ENCODE measurements at places on chromosomes 13 and 19. TPM values are rescaled to one million over a fixed set of nuclear protein-coding genes. Genes with fewer than 3 reads are reported as not detected.

DNA sequence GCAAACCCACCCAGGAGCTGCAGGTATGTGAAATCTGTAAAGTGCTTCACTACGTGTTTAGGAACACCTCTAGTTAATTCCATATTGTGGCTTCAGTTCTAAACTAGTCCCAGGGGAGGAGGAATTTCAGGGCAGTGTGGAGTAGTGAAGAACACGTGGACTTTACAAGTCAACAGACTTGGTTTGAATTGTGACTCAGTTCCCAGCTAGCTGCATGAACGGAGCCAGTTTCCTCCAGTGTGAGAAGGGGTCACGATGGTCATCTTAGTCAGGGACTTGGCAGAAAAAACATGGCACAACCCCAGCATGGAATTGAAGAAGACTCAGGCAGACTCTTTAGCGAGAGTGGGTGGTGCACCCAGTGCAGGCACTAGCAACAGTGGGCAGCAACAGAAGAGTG lies 175.7 kb upstream of the UBL3 start:
- no peak overlapping the region for H3K27ac ChIP-seq
- DNase-seq, result no peak
- H3K27me3 ChIP-seq, result no peaks in the 10 kb centered on the region
- H3K36me3 ChIP-seq, result no peaks in the 10 kb centered on the region

DNA sequence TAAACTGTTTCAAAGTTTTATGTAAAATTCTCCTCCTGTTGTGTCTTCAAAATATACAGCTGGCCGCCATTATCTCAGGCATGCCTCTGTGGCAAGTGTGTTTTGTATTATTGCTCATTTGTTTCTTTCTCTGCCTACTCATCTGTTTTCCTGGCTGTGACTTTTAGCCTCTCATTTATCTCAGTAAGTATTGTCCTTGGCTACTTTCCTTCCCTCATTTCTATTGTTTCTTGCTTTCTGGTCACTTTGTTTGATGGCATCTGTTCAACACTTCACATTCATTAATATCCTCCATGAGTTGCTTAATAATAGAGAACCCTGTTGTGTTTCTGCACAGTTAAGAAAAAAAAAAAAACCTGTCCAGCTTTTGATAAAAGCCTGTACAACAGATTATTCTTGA lies 869.4 kb downstream of the PCDH17 start:
- H3K4me3 ChIP-seq, result no peak overlapping the region
- DNase-seq, result no peak
- no peaks in the 10 kb centered on the region for H3K4me1 ChIP-seq
- no peaks in the 10 kb centered on the region for H3K27me3 ChIP-seq

DNA sequence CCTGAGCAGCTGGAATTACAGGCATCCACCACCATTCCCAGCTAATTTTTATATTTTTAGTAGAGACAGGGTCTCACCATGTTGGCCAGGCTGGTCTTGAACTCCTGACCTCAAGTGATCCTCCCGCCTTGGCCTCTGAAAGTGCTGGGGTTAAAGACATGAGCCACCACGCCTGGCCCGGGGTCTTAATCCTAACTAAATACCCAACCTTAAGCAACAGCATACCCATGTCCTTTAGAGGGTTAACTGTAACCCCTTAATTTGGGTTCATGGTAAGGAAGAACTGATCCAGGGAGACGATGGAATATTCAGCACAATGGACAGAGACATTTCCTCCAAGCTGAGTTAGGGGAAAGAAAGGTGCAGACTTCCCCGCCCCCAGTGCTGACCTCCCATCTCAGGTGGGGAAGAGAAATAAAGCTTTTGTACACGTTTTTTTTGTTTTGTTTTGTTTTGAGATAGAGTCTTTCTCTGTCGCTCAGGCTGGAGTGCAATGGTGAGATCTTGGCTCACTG lies 8.7 kb upstream of the GALP start:
- DNase-seq, result no peak
- H3K36me3 ChIP-seq, result no peaks in the 10 kb centered on the region
- H3K4me3 ChIP-seq, result no peak overlapping the region
- H3K4me1 ChIP-seq, result no peaks in the 10 kb centered on the region

- DNase-seq, result no peak
- H3K27ac ChIP-seq, result no peak overlapping the region
- H3K4me3 ChIP-seq, result no peak overlapping the region
- no peaks in the 10 kb centered on the region for H3K36me3 ChIP-seq
- peaks cover 2% of the 10 kb centered on the region for H3K4me1 ChIP-seq
Measured at GRCh38 chr13:39463611-39464010, 139.4 kb downstream of the LHFPL6 start.

DNA sequence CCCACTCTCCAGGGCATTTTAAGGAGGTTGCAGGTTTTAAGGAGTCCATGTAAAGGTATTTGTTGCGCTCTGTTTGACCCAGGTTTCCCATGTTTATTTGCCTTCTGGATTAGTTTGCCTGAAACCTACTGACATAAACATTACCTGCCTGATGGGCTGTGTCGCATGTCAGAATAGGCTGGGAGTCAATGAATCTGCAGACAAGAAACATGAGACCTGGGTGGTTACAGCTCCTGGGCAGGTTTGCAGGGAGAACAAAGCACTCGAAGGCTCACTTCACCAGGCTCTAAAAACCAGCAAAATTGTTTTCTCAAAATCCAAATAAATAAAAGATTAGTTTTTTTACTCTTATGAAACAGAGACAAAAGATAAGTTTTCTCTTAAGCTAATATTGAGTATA lies 114.4 kb upstream of the SERTM1 start:
- no peak for DNase-seq
- no peaks in the 10 kb centered on the region for H3K4me1 ChIP-seq
- no peaks in the 10 kb centered on the region for H3K27me3 ChIP-seq
- H3K27ac ChIP-seq, result no peak overlapping the region
- no peaks in the 10 kb centered on the region for H3K36me3 ChIP-seq

GRCh38 chr13:31350560-31350959 lies 150.8 kb downstream of the B3GLCT start:
- H3K27me3 ChIP-seq, result peaks cover 5% of the 10 kb centered on the region
- H3K27ac ChIP-seq, result no peak overlapping the region
- DNase-seq, result no peak
- no peaks in the 10 kb centered on the region for H3K4me1 ChIP-seq
- H3K36me3 ChIP-seq, result no peaks in the 10 kb centered on the region

GRCh38 chr13:29845440-29846056 lies 4.9 kb downstream of the UBL3 start:
- H3K4me3 ChIP-seq, result no peak overlapping the region
- peak; percentile 58 for DNase-seq
- H3K27ac ChIP-seq, result no peak overlapping the region
- H3K36me3 ChIP-seq, result no peaks in the 10 kb centered on the region

GRCh38 chr19:32224371-32225244 lies 120.8 kb upstream of the ZNF507 start:
- H3K4me1 ChIP-seq, result peaks cover 6% of the 10 kb centered on the region
- no peak overlapping the region for H3K27ac ChIP-seq
- peaks cover 14% of the 10 kb centered on the region for H3K27me3 ChIP-seq

DNA sequence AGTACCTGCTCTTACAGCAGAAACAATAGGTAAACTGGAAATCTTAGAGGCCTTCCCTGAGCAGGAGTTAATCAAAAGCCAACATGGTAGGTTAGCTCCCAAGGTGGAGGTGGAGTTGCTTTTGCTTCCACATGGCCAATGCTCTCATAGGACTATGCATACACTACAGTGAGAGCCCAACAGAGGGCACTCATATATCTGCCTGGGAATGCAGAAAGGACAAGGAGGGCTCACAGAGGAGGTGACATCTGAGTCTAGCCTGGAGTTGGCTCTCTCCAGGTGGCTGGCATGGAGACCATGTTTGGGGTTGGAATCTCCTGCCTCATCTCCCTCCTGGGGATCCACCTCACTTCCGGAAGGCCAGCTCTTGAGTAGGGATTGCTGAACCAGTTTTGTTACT lies 34.6 kb downstream of the ATP8A2 start:
- H3K36me3 ChIP-seq, result no peaks in the 10 kb centered on the region
- H3K4me3 ChIP-seq, result no peak overlapping the region
- no peak overlapping the region for H3K27ac ChIP-seq

DNA sequence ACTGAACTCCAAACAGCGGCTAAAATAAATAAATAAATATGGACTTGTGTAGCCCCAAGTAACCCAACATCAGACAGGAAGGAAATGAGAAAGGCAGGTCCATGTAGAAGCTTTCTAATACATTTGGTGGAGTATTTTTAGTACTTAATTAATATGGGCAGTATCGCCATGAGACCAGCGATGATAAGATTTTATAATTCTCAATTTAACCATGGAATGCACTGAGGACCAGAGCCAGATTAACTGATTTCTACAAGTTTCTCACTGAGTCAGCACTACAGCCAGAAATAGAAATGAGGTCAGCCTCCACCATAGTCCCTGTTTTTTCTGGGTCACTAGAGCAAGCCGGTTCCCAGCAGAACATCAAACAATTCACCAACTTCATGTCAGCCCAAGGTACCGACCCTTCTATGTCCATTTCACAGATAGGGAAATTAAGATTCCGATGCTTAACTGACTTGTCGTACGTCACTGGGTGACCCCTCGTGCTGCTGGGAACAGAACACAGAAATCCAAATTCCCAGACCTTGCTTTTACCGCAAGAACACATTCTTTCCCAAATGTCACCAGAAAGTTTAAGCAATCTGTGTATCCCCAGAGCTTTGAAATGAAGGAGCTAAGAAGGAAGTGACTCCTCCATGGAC lies 90.4 kb downstream of the COL4A1 start:
- no peaks in the 10 kb centered on the region for H3K27me3 ChIP-seq
- no peak overlapping the region for H3K4me3 ChIP-seq
- H3K4me1 ChIP-seq, result peaks cover 53% of the 10 kb centered on the region
- peak; percentile 89 for DNase-seq
- H3K36me3 ChIP-seq, result peaks cover 21% of the 10 kb centered on the region

- H3K27ac ChIP-seq, result no peak overlapping the region
- DNase-seq, result no peak
- no peaks in the 10 kb centered on the region for H3K4me1 ChIP-seq
- H3K27me3 ChIP-seq, result no peaks in the 10 kb centered on the region
- peaks cover 26% of the 10 kb centered on the region for H3K36me3 ChIP-seq
Measured at GRCh38 chr13:20064128-20064527, 96.7 kb downstream of the GJA3 start.

- H3K27me3 ChIP-seq, result peaks cover 2% of the 10 kb centered on the region
- no peak for DNase-seq
- H3K36me3 ChIP-seq, result no peaks in the 10 kb centered on the region
- H3K4me1 ChIP-seq, result no peaks in the 10 kb centered on the region
Measured at GRCh38 chr19:3737487-3738205, 23.8 kb downstream of the APBA3 start.

GRCh38 chr19:18436671-18437490 lies 1.1 kb downstream of the ISYNA1 start:
- DNase-seq, result peak; percentile 86
- peaks cover 23% of the 10 kb centered on the region for H3K36me3 ChIP-seq
- peak overlapping the region; percentile 59 for H3K27ac ChIP-seq
- peaks cover 72% of the 10 kb centered on the region for H3K4me1 ChIP-seq
- H3K27me3 ChIP-seq, result no peaks in the 10 kb centered on the region

- H3K4me3 ChIP-seq, result no peak overlapping the region
- DNase-seq, result no peak
- no peaks in the 10 kb centered on the region for H3K27me3 ChIP-seq
- H3K4me1 ChIP-seq, result no peaks in the 10 kb centered on the region
Measured at GRCh38 chr19:40763963-40764362, 11.4 kb upstream of the MIA start.

GRCh38 chr13:44474122-44474910 lies 100.7 kb downstream of the SERP2 start:
- no peaks in the 10 kb centered on the region for H3K27me3 ChIP-seq
- no peak overlapping the region for H3K27ac ChIP-seq
- no peaks in the 10 kb centered on the region for H3K4me1 ChIP-seq

DNA sequence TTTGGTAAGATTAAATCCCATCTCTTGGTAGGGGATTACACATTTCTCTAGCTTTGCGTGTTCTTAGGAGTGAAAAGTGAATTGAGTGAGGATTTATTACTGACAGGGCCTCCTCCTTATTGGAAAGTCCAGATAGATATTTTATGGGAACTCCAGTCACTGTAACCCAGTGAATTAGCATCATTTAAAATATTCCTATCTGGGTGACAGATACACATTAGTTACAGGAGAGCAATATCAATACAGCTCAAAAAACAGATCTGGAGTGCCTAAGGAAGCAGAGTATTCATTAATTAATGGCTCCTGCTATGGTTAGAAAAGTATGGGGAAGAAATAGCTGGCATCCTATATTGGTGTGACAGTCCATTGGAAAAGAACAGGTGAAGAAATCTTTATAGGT lies 248.2 kb downstream of the SLITRK6 start:
- H3K36me3 ChIP-seq, result no peaks in the 10 kb centered on the region
- no peak overlapping the region for H3K27ac ChIP-seq
- DNase-seq, result no peak
- no peaks in the 10 kb centered on the region for H3K27me3 ChIP-seq
- no peak overlapping the region for H3K4me3 ChIP-seq

- H3K36me3 ChIP-seq, result no peaks in the 10 kb centered on the region
- DNase-seq, result no peak
- no peaks in the 10 kb centered on the region for H3K4me1 ChIP-seq
- no peaks in the 10 kb centered on the region for H3K27me3 ChIP-seq
Measured at GRCh38 chr13:79121286-79121685, 284.8 kb downstream of the RBM26 start.

GRCh38 chr19:49135686-49136085 lies 16.3 kb downstream of the PPFIA3 start:
- H3K27ac ChIP-seq, result no peak overlapping the region
- peaks cover 39% of the 10 kb centered on the region for H3K4me1 ChIP-seq
- no peak overlapping the region for H3K4me3 ChIP-seq
- H3K36me3 ChIP-seq, result no peaks in the 10 kb centered on the region
- no peak for DNase-seq

DNA sequence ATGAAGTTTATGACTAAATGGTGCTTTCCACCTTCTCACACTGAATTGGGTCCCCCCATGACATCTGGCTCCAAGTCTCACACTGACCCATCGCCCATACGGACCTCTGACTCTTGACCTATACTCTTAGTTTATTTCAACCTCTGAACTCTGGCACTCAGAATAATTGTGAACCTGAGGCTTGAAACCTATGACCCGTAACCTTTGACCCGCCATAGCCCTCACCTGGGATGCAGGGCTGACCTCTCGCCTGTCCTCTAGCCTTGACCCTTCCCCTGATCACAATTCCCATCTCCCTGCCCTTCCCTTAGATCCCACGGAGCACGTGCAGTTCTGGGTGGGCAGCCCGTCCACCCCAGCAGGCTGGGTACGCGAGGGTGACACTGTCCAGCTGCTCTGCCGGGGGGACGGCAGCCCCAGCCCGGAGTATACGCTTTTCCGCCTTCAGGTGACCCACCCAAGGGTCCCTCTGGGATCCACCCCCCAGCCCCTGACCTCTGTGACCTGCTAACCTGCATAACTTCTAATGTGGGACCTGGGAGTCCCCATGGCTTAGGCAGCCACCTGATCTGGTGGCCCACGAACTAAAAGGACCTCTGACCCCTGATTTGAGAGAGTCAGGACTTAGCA lies 5.1 kb downstream of the BCAM start:
- H3K27me3 ChIP-seq, result no peaks in the 10 kb centered on the region
- no peak for DNase-seq
- peaks cover 57% of the 10 kb centered on the region for H3K36me3 ChIP-seq
- no peak overlapping the region for H3K27ac ChIP-seq

GRCh38 chr13:36143738-36144137 lies 12.6 kb upstream of the DCLK1 start:
- H3K27ac ChIP-seq, result no peak overlapping the region
- H3K36me3 ChIP-seq, result no peaks in the 10 kb centered on the region
- DNase-seq, result peak; percentile 51
- no peaks in the 10 kb centered on the region for H3K4me1 ChIP-seq
- no peak overlapping the region for H3K4me3 ChIP-seq

Gene DBP
- 9.8 TPM for total RNA-seq

Gene AMH
- total RNA-seq, result 4.0 TPM

Gene MCEMP1
- not detected for total RNA-seq

Gene CARS2
- total RNA-seq, result 49.1 TPM

Gene FBXO27
- 1.4 TPM for total RNA-seq

Gene PSG7
- total RNA-seq, result not detected

Gene CYP4F8
- not detected for total RNA-seq

Gene TEX101
- not detected for total RNA-seq

Measured in muscle of leg (tissue), 16 donors.